ENCODE measurements at places on chromosomes 13 and 19.
A peak's percentile ranks its signal among the peaks of the same experiment; 100 is the strongest.

- DNase-seq: no peak
These were observed 53.7 kb downstream of the RAB20 start for GRCh38 chr13:110507678-110508381.

- no peak for DNase-seq
These were observed 5.5 kb downstream of the ARRDC2 start for GRCh38 chr19:18013210-18014111.

DNA sequence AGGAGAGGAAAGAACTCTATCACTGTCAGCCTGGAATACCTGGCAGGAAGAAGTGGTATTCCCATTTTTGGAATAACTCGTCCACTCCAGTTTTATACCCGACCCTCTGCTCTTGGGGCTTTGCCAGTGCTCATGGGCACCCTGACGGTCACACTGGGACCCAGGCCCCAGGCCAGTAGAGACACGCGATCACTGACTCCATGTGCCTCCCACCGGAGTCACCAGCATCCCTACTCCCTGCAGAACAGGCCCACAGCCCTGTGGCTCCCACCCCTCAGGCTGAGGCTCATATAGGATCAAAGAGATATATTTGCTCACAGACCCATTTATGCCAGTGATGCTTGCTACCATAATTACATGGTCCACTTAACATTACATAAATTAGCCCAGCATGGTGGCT, 3.5 kb downstream of the GRTP1 start:
- no peak for DNase-seq

GRCh38 chr13:50611117-50611781, 232.2 kb downstream of the DLEU7 start:
- no peak for DNase-seq

GRCh38 chr13:74573654-74574053, 439.4 kb upstream of the KLF12 start:
- DNase-seq: no peak

DNA sequence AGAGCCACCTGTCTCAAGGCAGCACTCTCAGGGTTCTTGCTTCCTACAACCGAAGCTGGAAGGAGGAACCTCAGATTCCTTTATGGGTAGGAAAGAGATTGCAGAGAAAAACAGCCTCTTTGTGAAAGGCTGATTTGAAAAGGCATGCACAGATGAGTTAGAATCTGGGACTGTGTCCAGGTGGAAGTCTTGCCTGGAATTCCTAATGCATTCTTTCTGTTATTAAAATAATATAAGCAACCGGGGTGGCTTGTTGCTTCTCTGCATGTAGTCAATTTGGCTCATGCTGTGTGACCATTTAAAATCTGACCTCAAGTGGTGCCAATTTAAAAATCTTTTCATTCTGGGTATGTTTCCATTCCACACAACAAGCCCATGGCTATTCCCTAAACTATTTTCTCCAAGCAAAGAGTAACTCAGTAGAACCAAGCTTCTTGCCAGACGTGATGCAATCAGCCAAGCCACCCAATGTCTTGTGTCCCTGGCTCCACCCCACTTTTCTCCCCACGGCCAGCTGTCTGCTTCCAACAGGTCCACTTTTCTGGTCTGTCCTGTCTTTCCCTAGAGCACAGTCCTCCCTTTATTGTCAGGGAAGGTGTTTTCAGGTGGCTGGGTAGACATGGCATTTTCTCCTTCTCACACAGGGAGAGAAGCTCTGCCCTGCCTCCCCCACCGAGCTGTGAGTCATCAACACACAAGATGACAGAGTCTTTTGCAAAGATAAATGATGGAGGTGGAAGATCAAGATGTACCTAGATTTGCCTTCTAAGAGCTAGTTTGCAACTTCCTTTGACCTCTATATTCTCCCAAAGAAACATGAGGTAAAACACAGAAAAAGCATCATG, 394.3 kb downstream of the FOXO1 start:
- DNase-seq: no peak

GRCh38 chr13:19586904-19587634, 25.7 kb upstream of the TPTE2 start:
- DNase-seq: peak; percentile 65

DNA sequence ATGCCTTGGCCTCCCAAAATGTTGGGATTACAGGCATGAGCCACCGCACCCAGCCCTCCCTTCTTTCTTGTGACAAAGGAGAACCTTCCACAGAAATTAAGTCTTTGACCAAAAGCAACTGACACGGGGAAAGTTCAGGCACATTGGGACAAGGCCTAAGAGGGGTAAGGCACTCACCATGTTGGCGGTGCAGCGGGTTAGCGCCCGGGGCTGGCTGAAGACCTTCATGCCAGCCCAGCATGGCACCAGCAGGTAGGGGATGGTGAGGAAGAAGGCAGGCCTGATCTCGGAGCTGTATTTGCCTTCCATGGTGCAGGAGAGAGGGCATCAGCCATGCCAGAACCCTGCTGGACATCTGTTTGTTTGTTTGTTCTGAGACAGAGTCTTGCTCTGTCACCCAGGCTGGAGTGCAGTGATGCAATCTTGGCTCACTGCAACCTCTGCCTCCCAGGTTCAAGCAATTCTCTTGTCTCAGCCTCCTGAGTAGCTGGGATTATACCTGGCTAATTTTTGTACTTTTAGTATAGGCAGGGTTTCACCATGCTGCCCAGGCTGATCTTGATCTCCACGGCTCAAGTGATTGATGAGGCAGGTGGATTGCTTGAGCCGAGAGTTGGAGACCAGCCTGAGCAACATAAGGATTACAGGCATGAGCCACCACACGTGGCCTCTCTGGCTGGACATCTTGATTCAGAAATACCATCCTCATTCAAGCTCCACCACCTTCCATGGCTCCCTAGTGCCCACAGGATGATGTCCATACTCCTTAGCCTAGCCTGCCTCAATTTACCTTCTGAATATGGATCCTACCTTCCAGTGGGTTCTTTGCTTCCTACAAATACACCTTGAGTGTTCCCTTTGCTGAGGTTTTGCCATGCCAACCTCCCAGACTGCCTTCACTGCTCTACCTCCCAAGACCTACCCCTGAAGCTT, 4.4 kb downstream of the TM6SF2 start:
- no peak for DNase-seq

GRCh38 chr19:19477705-19478383, 37.5 kb downstream of the TSSK6 start:
- DNase-seq: no peak

DNA sequence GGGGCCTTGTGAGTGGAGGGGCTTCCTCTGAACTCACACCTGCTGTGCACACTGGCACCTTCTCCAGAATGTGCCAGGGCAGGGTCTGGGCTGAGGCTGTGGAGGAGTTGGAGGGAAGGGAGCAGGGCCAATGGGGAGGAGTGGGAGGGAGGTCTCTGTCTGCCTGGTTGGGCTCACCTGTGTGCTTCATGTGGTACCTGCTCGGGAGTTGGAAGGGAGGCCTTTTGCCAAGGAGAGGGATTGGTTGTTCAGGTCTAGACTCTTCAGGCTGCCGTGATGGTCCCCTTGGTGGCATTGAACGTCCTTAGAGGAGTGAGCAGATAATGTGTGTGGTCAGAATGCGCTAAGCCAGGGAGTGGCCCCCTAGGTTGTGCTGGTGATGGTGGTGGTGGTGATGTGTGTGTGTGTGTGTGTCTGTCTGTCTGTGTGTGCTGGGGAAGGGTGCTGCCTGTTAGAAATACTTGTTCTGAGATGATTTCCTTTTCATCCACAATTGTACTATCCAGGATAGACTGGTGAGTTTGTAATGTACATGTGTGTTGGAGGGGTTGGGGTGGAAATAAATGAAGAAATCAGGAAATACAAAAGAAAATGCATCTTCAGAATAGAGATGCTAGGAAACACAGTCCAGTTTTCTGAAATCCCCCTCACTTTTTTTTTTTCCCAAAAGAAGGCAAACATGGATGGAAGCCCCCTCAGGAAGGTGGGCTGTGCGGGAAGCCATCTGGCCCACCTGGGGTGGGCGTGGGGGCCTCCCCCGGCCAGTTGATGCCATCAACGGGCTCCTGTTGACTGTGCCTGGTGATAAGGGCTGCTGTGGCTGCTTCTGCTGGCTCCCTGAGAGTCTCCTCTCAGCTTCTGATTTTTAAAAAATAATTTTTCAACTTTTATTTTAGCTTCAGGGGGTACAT, 140.5 kb upstream of the ZNF536 start:
- DNase-seq: no peak

GRCh38 chr19:51824281-51825005, 29.5 kb downstream of the FPR3 start:
- no peak for DNase-seq
